Renal cortex interstitium (tissue), 15 donors: ENCODE measurements at places on chromosomes 7 and 10. TPM values are rescaled to one million over a fixed set of nuclear protein-coding genes. Genes with fewer than 3 reads are reported as not detected.

The FBH1 gene
- polyA plus RNA-seq = 76.7 TPM

The CALML5 gene
- polyA plus RNA-seq = not detected

The CYP2E1 gene
- 1.7 TPM for polyA plus RNA-seq

The PDE6C gene
- 1.1 TPM for polyA plus RNA-seq

The DNAH11 gene
- polyA plus RNA-seq = 4.3 TPM

The CCL24 gene
- polyA plus RNA-seq = not detected

The NEUROD6 gene
- not detected for polyA plus RNA-seq

The ANKMY2 gene
- polyA plus RNA-seq = 36.3 TPM

The DYNC1I1 gene
- polyA plus RNA-seq = 0.31 TPM

The DOCK1 gene
- 69.5 TPM for polyA plus RNA-seq

- no peak for DNase-seq
Observed at GRCh38 chr7:101547022-101547915, 81.8 kb downstream of the MYL10 start.

DNA sequence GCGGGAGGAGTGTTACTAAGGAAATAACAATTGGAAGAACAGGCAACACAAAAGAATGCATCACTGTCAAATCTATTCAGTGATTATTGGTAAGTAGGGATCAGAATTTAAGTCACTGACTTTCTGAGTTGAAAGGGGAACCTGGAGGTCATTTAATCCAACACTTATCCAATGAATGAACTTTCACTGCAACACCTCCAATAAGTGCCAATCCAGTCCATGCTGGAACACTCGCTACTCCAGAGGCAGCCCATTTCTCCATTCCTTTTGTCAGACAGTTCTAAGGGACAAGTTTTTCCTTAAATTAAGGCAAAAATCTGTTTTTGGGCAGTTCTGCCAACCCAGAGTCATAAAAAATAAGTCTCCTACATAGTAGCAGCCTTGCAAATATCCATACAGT is 29.5 kb downstream of the FRA10AC1 start:
- DNase-seq = no peak

DNA sequence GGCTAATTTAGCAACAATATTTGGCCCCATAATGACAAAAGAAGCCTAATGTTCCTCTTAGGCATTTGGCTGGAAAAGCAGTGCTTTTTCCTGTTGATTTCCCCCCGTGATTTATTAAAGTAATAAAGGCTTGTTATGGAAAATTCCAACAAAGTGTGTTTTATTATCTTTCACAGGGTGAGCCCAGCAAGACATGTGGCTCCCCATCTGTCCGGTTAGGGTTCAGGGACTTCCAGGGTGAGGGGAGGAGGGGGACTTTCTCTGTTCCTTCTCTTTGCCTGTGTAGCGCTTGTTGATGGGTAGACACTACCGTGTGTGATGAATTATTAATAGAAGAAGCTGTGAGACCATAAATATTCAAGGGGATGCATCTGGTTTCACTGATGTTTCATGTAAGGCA is 39.0 kb downstream of the HTR5A start:
- DNase-seq = no peak

DNA sequence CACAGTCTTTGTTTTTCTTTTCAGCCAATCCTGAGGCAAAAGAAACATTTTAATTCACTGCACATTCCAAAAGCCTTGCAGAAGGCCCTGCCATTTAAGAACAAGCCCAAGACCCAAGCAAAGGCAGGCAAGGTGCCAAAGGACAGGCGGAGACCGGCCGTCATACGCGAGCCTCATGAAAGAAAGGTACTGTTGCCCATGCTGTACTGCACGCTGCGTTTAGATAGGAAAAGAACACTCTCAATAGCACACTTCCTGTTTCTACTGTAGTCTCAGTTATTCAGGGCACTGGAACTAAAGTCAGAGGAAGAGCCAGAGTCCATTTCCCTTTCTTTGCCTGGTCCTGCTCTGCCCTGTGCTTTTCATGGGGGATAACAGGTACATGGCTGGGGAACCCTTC is 47.6 kb downstream of the BMS1 start:
- no peak for DNase-seq

GRCh38 chr10:4131407-4132215 is 346.6 kb upstream of the KLF6 start:
- DNase-seq = no peak

DNA sequence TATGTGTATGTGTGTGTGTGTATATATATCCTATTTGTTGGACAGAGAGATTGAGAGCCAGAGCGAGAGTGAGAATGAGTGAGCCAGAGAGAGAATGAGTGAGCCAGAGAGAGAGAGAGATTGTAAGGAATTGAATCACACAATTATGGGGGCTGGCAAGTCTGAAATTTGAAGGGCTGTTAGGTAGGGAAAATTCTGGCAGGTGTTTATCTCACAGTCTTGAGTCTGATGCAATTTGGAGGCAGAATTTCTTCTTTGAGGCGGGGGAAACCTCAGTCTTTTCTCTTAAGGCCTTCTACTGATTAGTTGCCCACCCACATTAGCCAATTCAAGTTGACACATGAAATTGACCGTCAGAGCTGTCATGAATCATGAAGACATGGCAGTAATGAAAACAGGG is 41.0 kb upstream of the WASL start:
- no peak for DNase-seq

GRCh38 chr7:29430279-29430949 is 133.2 kb upstream of the PRR15 start:
- DNase-seq = no peak

DNA sequence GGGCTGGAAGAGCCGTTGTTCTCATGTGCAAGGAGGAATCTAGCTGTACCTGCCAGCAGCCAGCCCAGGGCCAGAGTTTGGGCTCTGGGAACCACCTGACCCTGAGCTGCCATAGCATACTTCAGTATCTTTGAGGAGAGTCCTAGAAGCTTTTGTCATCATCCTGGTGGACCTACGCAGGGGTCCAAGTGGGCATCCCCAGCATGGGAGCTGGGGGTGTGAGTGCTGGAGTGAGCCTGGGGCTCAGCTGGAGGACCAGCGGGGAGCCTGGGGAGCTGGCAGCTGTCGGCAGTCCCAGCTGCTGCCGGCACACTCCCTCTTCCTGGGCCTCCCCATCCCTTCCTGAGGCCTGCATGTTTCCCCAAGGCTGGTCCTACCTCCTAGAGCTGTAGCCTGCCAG is 32.5 kb downstream of the C10orf105 start:
- DNase-seq = no peak

- DNase-seq = no peak
Observed at GRCh38 chr10:90642650-90643049, 215.2 kb downstream of the HTR7 start.

DNA sequence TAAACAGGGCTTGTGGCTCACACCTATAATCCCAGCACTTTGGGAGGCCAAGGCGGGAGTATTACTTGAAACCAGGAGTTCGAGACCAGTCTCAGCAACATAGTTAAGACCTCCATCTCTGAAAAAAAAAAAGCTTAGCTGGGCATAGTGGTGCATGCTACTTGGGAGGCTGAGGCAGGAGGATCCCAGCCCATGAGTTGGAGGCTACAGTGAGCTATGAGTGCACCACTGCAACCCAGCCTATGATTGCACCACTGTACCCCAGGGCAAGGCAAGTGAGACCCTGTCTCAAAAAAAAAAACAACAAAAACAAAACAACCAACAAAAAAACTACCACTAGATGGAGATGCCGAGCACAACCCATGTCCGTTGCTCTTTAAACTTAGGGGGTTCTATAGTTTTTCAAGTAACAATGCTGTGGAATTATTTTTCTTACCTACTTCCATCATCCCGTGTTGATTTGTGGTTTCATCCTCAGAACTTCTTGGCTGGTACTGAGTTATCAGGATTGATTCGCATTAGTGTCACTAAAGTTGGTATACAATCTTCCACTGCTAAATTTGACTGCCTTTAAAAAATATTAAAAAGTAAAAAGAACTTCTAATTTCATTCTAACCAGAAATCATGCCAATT is 12.2 kb upstream of the REPIN1 start:
- no peak for DNase-seq

DNA sequence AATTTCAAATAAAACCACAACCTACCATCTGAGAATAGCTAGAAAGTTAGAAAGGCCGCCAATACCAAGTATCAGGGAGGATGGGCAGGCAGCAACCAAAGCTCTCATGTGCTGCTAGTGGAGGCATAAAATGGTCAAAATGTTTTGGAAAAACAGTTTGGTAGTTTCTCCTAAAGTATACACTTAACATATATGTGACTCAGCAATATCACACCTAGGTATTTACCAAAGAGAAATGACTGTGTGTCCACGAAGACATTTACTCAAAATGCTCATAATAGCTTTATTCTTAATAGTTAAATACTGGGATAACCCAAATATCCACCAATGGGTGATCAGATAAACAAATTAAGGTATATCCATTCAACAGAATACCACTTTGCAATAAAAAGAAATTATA is 14.3 kb downstream of the RHEB start:
- no peak for DNase-seq

DNA sequence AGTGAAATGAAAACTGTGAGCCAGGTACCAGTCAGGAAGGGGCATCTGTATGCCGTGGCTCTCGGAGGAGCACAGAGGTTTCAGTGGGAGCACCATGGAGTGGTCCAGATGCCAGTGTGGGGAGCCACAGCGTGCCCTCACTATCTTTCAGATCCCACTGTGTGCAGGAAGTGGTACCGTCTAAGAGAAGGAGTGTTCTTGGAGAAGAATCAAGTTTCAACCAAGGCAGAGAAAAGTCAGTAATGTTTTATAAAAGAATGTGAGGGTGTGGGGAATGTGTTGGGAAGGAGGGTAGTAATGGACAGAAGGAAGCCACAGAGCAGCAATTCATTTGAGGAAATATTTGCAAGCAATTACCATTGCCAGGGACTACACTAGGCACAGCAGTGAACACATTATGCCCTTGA is 35.6 kb downstream of the PRKAR2B start:
- DNase-seq = no peak

- DNase-seq = no peak
Observed at GRCh38 chr10:127193125-127193524, 3.3 kb downstream of the INSYN2A start.

- no peak for DNase-seq
Observed at GRCh38 chr7:115038158-115038557, 116.3 kb downstream of the MDFIC start.

- peak; percentile 28 for DNase-seq
Observed at GRCh38 chr10:99983280-99983988, 26.3 kb downstream of the DNMBP start.

DNA sequence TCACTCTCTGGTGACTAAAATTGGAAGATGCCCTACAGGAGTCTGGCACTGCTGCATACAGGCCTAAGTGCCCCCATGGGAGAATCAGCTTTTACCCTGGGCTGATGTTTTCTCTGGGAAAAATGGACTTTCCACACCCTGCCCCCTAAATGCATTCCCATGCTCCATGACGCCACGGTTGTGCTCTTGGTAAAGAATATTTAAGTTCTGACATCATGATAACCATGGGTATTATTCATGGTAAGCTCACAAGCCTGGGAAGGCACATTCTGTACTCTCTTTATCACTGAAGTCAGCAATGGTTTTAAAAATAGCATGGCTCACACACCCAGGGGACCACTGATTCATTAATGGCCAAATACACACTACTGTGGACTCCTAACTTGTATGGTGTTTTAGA is 43.4 kb downstream of the HIPK2 start:
- no peak for DNase-seq

- DNase-seq = no peak
Observed at GRCh38 chr7:39683216-39683845, 60.0 kb downstream of the RALA start.

GRCh38 chr7:29318853-29319718 is 124.5 kb downstream of the CHN2 start:
- no peak for DNase-seq

- DNase-seq = no peak
Observed at GRCh38 chr10:11677480-11677879, 64.7 kb upstream of the ECHDC3 start.

DNA sequence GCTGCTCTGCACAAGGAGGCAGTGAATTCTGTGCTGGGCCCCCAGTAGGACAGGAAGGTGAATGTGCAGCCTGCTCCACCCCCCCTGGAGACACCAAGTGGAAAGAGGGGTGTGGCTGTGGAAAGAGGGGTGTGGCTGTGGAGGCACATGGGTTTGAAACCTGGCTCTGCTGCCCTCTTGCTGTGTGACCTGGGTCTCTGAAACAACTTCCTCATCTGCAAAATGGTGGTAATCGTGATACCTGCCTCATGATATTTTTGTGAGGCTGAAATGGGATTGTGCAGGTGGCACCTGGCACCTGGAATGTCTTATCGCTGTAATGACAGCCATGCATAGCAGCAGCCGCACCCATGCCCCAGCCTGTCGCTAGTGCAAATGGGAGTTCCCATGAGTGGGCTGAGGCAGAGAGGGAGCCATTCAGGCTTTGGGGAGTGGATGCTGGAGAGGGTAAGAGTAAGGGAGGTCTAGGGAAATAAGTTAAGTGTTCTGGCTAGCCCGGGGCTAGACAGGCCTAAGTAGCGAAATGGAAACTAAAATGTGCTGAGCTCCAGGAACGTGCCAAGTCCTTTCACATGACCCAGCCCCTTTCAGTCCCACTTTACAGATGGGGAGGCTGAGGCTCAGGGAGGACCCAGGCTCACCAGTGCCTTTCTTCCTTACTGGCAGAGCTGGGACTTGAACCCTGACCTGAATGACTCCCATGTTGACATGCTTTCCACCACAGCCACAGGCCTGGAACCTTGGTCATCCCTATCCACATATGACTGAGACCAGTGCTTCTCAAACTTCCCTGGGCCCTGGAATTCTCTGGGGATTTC is 35.0 kb downstream of the C10orf105 start:
- DNase-seq = no peak

GRCh38 chr7:47186316-47186715 is 395.6 kb downstream of the TNS3 start:
- no peak for DNase-seq

- no peak for DNase-seq
Observed at GRCh38 chr10:112756235-112756527, 193.9 kb upstream of the TCF7L2 start.

DNA sequence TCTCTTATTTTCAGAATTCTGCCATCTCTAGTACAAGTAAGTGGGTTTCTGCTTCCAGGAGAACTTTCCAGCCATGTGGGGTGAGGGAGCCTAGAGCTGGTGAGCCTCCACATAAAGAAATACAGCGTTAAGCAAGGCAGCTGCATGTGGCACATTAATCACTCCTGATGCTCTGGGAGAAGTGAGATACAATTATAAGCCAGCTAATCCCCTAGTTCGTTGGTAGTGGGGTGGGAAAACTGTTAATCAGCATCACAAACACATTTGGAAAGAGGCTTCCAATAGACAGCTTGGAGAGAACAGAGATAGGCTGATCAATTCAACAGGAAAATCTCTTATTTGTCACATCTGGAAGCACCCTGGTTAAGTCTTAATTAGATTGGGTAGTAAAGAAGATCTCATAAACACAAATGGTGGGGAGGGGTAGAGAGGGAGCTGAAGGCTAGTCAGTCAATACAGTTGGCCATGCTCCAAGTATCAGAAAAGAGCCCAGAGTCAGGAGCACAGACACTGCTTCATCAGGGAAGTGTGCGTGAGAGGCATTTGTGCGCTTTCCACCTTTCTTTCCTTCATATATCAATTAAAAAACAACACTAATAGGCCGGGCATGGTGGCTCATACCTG is 130.6 kb downstream of the SORCS1 start:
- DNase-seq = no peak

- no peak for DNase-seq
Observed at GRCh38 chr10:120715171-120715570, 136.0 kb upstream of the WDR11 start.

GRCh38 chr7:123647106-123647730 is 8.4 kb upstream of the LMOD2 start:
- DNase-seq = no peak

GRCh38 chr7:32043688-32044087 is 26.5 kb downstream of the PDE1C start:
- DNase-seq = no peak
